ENCODE measurements at places on chromosomes 11 and 22.

- no peak for DNase-seq
Observed at GRCh38 chr11:2094354-2095197, 44.6 kb downstream of the IGF2 start.

DNA sequence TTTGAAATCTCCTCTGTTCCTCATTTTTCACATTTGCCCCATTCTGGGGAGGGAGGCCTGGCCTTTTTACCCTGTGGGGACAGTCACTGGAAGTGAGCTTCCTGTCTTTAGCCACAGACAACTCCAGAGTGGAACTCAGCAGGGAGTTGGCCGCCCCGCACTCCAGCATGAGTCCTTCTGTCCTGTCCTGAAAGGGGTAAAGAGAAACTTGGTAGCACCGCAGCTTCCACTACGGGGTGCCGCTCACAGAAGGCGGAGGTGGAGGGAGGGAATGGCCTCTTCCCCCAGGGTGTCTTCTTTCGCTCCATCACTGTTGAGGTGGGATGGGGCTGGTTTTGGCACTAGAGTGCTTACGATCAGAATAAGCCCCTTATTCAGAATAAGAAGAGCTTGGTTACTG, 132.2 kb downstream of the ST3GAL4 start:
- no peak for DNase-seq

GRCh38 chr11:102416976-102417375, 35.6 kb downstream of the TMEM123 start:
- DNase-seq = no peak

DNA sequence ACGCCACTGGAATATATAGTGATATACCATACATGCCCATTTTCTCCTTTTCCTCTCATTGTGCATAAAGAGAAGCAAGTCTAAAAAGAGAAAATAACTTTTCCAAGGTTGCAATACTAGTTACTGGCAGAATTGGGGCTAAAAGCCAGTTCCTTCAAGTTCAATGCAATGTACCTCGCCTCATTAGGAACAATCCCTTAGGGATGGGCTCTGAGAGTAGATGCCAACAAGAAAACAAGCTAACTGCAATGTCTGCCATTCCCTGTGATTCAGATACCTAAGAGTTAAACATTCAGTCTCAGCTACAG, 114.3 kb downstream of the RBFOX2 start:
- no peak for DNase-seq

- no peak for DNase-seq
Observed at GRCh38 chr11:1559111-1559951, 12.7 kb downstream of the DUSP8 start.

DNA sequence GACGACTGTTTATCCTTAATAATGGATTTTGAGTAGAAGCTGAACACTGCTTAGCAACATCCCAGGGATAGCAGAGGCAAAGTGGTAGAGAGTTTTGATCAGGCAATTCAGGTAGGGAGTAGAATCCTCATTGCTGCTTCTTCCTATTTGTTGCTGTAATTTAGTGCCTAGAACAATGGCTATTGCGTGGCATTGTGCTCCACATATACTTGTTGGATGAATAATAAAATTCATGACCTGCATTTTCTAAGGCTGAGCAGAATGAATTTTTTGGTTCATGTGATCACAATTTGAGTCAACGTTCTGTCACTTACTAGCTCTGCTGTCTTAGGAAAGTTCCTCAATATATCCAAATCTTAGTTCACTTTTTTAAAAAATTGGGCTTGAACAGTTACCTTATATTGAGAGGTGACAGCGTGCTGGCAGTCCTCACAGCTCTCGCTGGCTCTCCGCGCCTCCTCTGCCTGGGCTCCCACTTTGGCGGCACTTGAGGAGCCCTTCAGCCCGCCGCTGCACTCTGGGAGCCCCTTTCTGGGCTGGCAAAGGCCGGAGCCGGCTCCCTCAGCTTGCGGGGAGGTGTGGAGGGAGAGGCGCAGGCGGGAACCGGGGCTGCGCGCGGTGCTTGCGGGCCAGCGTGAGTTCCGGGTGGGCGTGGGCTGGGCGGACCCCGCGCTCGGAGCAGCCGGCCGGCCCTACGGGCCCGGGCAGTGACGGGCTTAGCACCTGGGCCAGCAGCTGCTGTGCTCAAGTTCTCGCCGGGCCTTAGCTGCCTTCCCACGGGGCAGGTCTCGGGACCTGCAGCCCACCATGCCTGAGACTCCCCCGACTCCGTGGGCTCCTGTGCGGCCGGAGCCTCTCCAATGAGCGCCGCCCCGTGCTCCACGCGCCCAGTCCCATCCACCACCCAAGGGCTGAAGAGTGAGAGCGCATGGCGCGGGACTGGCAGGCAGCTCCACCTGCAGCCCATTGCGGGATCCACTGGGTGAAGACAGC, 350.6 kb downstream of the ETS1 start:
- no peak for DNase-seq

DNA sequence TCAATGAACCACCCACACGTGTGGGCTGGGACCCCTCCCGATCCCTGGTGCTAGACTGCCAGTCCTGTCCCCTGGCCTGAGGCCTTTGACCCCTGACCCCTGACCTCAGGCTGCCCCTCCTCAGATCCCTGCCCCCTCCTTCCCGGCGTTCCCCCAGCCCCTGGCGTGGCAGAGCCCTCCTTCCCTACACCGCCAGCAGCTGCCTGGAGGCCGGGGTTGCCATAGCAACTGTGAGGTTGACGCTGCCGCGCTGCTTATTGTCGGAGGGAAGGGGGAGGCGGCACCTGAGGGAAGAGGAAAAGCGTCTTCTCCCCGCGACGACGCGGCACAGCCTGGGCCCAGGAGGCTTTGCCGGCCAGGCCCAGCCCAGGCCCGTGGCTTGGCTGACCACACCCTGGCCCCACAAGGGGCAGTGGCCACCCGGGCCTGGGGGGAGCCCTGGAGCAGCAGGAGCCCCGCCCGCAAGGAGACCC, 32.6 kb downstream of the SHANK3 start:
- no peak for DNase-seq

- DNase-seq = no peak
Observed at GRCh38 chr11:120302001-120302805, 22.9 kb upstream of the TLCD5 start.

DNA sequence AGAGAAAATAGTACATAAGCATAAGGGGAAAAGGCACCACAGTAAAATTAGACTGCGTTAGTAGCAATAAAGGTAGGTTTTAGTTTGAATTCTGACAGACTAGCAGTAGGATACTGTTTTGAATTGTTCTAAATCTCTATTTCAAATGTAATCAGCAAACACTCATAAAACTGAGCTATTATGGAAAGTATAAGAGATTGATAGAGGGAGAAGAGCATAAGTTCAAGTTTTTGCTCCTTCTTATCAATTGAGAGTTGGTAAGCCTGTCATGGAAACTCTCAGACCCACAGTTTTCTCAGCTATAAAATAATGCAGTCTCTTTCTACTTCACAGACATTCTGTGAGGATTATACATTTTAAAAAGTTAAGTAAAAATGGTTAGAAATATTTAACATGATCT, 840.2 kb upstream of the CNTN5 start:
- DNase-seq = no peak

DNA sequence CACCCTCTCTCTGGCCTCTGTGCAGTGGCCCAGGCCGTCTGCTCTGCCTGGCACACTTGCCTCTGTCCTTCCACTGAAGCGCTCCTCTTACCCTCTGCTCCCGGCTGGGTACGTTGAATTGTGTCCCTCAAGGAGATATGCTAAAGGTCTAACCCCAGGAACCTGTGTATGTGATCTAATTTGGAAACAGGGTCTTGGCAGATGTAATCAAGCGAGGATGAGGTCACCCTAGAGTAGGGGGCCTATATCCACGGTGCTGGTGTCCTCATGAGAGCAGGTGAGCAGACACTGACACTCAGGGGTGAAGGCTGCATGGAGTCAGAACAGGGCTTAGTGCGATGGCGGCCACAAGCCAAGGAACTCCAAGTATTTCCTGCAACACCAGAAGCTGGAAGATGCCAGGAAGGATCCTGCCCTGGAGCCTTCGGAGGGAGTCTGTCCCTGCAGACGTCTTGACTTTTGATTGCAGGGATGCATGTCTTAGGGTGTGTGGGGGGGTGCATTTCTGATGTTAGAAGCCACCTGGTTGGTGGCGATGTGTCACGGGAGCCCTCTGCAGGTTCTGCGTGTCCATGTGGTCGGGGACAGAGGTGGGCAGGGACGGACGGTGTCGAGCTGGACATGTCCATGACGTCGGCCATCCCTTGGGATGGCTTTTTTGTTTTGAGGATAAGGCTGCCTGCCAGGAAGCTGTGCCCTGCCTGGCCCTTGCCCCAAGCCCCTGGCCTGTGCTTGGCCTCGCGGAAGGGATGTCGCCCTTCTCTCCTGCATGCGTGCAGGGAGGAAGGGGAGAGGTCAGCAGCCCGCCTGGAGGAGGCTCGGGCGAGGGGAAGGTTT, 68.6 kb downstream of the LRP5 start:
- no peak for DNase-seq

- DNase-seq = no peak
Observed at GRCh38 chr11:10386361-10386760, 68.7 kb upstream of the AMPD3 start.

GRCh38 chr11:119307219-119307618, 9.7 kb downstream of the MCAM start:
- DNase-seq = no peak

DNA sequence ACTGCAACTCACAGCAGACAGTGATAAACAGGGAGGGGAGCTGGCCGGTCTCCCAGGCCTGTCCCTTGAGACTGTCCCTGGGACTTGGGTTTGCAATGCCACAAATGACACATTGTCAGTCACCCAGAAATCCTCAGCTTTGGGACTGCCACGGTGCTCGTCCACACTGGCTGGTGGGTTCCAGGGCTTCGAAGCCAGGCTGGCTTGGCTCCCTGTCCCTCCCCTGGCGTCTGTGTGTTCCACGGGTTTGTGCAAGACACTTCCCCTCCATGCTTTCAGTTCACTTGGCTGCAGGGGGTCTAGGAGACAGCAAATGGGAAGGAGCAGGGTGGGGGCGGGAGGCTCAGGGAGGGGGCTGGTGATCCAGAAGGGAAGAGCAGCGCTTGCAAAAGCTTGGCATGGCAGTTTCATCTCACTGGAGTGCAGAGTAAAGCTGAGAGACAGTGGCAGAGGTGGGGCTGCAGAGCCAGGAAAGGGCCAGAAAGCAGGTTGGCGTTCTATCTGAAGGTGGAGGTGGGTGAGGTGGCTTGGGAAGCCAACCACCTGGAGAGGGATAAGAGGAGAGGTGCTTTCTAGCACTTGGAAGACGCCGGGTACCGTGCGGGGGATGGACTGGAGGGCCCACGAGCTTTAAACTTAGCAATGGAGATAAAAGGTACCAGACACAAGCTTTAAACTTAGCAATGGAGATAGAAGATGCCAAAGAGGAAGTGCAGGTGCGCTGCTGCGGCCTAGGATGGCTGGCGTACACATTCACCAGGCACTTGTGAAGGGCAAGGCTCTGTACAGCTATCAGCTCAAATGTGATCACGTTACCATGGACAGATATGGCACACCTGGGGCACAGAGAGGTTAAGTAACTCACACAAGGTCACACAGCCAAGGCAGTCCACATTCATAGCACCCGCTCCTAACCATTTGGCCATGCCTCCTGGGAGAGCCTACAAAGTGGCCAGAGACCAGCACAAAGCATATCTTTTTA, 86.4 kb upstream of the SHISAL1 start:
- DNase-seq = no peak

- no peak for DNase-seq
Observed at GRCh38 chr11:32034149-32034548, 56.7 kb upstream of the RCN1 start.
